Astrocyte (in vitro differentiated cells and primary cell): ENCODE measurements at places on chromosomes 2 and 18. TPM values are rescaled to one million over a fixed set of nuclear protein-coding genes. Genes with fewer than 3 reads are reported as not detected.

DNA sequence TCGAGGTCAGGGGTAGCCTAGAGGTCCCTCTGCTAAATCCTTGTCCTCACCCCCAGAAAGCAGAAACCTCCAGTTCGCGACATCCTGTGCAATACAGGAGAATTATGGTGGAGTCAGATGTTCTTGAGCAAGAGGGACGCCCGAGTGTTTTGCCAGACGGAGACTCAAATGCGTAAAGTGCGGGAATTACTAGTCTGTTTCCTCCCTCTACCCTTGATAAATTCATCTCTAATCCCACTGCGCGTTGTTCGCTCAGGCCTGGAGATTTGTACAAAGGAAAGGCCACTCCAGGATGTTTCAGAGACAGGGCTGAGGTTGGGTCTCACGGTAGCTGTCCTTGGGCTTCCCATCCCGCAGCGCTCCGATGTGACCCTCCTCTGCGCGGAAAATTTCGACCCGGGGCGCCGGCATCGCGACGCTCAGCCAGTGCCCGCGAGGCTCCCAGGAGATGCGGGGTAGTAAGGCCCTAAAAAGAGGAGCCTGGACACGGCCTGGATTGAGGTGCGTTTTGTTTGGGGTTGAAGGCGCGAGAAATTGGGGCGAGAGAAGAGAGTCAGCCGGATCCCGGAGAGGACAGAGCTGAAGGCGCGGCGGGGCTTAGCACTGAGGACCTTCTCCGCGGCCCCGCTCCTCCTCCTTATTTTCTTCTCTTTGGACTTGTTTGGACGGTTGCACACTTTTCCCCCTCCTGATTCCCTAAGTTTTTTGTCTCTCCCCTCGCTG, 2.6 kb upstream of the NEUROD1 start:
- no peak overlapping the region for H3K27ac ChIP-seq
- DNase-seq, result no peak
- no peaks in the 10 kb centered on the region for H3K36me3 ChIP-seq
- H3K4me3 ChIP-seq, result no peak overlapping the region
- peaks cover 11% of the 10 kb centered on the region for H3K4me1 ChIP-seq

- no peak overlapping the region for H3K27ac ChIP-seq
- DNase-seq, result peak; percentile 73
- H3K27me3 ChIP-seq, result no peaks in the 10 kb centered on the region
- H3K36me3 ChIP-seq, result no peaks in the 10 kb centered on the region
Measured at GRCh38 chr2:237868631-237869342, 9.4 kb downstream of the RAMP1 start.

DNA sequence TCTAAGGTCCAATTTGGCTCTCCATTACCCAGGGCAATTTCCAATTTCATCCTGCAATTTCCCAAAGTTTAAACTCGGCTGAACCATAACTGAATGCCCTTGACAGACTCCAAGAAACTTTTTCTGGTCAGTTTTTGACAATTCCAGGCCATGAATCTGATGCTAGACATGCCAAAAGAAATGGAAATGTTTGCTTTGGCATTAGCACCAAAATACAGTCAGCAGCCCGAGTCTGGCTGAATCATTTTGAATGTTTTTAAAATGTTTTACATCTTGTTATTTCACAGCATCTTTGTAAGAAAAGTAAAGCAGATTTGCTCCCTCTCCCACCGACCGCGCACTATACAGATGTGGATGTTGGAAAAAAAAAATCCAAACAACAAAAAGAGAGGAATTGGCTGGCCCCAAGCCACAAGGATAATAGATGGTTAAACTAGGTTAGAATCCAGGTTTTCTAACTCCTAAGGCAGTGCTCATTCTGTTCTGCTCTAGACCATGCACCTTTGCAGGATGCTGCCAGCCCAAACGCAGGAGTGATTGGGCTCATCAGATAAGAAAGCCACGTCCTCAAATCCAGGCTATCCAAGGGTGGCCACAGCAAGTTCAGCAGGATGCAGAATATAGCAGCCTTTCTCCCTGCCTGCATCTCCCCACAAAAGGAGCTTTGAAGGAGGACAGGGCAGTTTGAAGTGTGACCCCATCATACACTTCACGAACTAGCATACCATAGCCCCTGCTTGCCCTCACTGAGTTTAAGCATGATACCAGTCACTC, 167.5 kb downstream of the ALK start:
- no peaks in the 10 kb centered on the region for H3K27me3 ChIP-seq
- H3K27ac ChIP-seq, result peak overlapping the region; percentile 21
- no peaks in the 10 kb centered on the region for H3K36me3 ChIP-seq

- H3K4me3 ChIP-seq, result no peak overlapping the region
- H3K27ac ChIP-seq, result no peak overlapping the region
- H3K4me1 ChIP-seq, result no peaks in the 10 kb centered on the region
- no peak for DNase-seq
- no peaks in the 10 kb centered on the region for H3K36me3 ChIP-seq
Measured at GRCh38 chr2:235561450-235561849, 67.6 kb downstream of the AGAP1 start.

DNA sequence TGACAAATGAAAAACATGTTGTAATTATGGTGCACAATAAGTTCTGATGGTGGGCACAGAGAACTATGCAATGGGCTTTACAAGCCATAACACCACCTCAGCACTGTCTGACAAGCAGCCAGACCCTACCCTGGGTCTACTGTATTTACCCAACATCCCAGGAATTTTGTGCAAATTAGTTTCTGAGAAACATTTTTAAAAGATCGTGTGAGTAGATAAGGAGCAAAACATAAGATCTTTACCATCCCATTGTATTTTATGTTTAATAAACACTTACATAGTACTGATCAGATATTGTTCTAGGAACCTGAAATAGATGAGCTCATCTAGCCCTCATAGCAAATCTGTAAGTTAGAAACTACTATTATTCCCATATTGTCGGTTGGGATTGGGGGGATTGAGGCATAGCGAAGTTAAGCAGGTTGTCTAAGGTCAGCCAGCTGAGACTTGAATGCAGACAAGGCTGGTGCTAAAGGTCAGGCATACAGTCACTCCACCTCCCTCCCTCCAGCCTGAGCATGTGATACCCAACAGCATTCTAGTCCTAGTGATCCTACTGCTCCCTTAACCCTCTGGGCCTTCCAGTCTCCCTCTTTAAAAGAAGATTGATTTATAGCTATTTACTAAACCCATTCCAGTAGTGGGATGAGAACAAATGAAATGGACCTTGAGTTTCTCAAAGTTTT, 67.4 kb upstream of the STAM2 start:
- H3K4me3 ChIP-seq, result no peak overlapping the region
- DNase-seq, result no peak
- no peaks in the 10 kb centered on the region for H3K36me3 ChIP-seq
- H3K4me1 ChIP-seq, result no peaks in the 10 kb centered on the region
- H3K27ac ChIP-seq, result no peak overlapping the region

DNA sequence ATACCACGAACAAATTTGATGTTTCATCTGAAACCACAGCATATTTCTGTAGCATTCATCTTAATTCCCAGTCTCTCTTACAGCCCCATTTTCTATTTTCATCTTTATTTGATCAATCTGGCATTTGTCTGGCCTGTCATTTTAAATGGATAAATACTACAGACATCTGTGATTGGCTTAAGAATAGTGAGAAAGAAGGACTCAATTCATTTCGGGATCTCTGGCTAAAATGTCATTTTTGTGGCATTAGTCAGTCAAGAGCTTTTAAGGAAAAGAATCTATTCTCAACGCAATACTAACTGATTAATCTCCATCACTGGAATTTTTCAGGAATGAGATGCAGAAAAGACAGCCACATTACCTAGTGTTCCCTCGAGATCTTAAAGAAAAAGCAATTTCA, 585.9 kb downstream of the IRS1 start:
- peak; percentile 93 for DNase-seq
- no peaks in the 10 kb centered on the region for H3K36me3 ChIP-seq
- peak overlapping the region; percentile 84 for H3K27ac ChIP-seq
- H3K4me3 ChIP-seq, result peak overlapping the region; percentile 16
- no peaks in the 10 kb centered on the region for H3K27me3 ChIP-seq

- H3K36me3 ChIP-seq, result no peaks in the 10 kb centered on the region
- no peak overlapping the region for H3K4me3 ChIP-seq
- H3K27ac ChIP-seq, result peak overlapping the region; percentile 87
- no peak for DNase-seq
Measured at GRCh38 chr2:240919786-240920782, 13.9 kb downstream of the CROCC2 start.

- no peak overlapping the region for H3K27ac ChIP-seq
- no peak for DNase-seq
- no peaks in the 10 kb centered on the region for H3K4me1 ChIP-seq
- no peak overlapping the region for H3K4me3 ChIP-seq
Measured at GRCh38 chr2:65794994-65795393, 362.6 kb upstream of the SPRED2 start.

The TRPM8 gene
- total RNA-seq, result 0.31 and 0.95 TPM in 2 replicates

The ITGA4 gene
- 20.0 and 23.5 TPM in 2 replicates for total RNA-seq

The DLX1 gene
- 0.27 TPM in 1 of 2 replicates, not detected in the other for total RNA-seq
